Activated CD4-positive, CD25-positive, alpha-beta regulatory T cell treated with anti-CD3 and anti-CD28 coated beads, Interleukin-2, amount 50 U/mL, for 24 hours (primary cell): ENCODE measurements at places on chromosomes 7 and 10.

DNA sequence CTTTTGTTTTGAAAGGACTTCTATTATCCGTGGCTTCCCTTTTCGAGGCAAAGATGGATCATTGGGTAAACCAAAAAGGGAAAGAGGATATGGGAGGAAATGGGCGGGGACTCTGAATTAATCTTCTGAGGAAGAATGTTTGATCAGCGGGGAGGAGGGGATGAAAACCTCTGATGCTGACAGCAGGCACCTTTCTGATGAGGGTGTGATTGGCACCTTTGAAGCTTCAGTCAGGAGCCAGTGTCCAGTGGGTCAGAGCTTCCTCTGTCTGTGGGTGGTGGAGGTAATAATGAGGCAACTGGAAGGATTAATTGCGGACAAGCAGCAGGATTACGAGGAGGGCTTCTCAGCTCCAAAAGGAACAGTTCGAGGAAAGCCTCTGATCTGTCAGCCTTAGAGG is 877.6 kb downstream of the LRMDA start:
- ATAC-seq: no peak

GRCh38 chr7:83684928-83685327 is 36.0 kb upstream of the SEMA3E start:
- ATAC-seq: no peak

DNA sequence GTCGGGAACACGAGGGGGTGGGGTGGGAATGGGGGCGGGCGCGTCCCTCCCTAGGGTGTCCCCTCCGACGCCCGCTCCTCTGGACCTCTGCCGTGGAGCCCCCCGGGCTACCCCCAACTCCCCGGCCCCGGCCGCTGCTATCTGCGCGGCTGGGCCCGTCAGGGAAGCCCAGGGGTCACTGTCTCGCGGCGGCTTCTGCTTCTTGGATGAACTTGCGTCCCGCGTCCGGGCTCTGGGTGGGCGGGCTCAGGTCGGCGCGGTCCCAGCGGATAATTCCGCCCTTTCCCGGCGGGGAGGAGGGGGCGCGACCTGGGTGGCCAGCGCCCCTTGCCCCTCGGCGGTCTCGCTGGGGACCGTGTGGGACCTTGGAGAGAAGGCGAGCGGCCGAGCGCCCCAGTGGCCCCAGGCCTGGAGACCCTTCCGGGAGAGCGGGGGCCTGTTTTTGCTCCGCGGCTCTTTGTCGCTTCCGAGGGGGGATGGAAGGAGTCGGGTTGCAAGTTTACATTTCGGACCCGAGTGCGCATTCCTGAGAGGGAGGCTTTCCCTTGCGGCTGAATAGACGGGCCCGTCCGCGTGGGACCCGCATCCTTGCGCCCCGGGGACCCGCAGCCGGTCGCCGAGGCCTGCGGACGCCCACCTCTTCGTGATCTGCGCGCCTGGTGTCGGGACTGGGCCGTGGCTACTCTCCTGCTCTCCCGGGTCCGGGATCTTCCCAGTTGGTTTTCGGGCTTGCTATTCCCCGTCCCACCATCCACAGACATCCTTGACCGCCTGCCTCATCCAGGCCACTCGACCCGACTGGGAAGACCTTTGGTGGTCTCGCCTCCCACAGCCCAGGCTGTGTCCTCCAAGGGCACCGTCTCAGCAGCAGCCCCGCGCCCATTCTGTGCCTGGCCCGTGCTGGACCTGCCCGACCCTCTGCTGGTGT is 812 bp downstream of the DOCK1 start:
- ATAC-seq: no peak

DNA sequence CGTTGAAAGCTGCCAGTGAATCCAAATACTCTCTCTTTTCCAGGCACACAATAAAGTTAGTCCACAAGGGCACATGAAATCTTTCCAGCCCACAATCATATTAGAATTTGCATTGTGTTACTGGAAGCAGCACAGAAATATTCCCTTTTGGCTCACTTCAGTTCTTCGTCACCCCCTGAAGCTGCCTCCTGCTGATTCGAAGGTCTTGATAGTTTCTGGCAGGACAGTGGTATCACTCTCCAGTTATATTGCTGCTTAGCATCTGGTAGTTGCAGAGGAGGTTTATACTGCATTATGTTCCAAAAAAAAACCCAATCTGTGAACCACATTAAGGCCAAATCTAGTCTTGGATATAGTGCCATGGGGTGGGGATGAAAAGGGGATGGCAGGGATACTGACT is 253.2 kb downstream of the BICC1 start:
- ATAC-seq: no peak

DNA sequence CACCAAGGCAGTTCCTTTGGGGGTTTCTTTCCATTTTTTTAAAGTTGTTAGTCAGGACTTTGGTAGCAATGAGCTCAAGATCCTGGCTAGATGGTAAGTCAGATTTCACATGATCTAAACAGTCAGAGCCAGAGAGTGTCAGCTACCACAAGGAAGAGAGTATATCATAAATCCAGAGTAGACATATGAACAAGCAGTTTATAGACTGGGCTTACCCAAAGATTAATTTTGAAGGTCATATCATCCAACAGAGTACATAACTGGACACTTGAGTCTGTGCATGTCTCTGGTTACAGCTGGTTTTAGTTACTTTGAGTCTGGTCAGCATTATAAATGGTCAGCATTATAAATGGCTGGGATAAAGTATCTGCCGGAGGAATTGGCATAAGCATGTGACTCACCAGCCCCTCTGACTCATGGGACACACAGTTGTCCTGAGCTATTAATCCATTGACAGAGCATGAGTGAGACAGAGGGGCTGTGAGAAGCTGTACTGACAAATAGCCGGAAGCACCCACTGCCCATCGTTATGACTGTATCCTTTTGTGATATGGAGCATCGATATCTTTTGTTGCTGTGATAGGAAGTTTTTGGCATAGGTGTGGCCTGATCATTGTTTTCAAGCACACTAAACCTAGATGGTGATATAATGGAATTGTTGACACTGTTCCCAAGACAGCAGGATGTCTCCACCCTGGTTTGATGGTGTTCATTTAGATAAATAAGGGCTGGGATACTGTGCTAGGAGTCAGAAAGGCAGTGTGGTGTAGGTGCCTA is 19.3 kb downstream of the PPP1R3C start:
- ATAC-seq: no peak

DNA sequence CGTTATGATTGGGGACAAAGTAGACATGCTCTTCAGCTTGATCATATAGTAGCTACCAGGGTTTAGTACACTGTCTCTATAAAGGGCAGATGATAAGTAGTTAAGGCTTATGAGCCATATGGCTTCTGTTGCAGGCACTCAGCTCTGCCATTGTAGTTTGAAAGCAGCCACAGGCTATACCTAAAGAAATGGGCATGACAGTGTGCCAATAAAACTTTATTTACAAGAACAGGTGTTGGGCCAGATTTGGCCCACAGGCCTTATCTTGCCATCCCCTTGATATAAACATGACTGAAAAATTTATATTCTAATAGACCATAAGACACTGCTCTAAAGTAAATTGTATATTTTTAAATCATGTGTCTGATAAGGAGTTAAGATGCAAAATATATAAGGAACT is 36.6 kb downstream of the GRK5 start:
- ATAC-seq: no peak

- ATAC-seq: no peak
These were observed 56.0 kb upstream of the SLC35G1 start for GRCh38 chr10:93837822-93838221.

DNA sequence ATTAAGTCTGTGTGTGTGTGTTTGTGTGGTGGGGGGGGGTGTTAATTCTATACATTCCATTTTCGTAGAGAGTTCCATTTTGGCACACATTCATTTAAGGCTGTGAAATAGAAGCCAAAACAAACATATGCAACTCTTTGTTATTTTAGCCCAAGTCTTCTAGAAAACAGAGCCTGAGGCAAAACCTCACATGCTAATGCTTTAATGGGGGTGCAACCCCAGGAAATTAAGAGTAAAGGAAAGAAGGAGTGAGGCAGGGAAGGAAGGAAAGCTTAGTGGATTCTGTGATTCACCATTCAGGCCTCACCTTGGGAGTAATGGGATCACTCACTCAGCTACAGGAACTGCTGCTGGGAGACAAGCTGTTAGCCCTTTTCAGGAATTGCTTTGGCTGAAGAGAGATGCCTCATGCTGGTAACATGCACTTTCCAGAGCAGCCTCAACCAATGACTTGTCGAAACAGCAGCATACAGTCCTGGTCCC is 73.0 kb upstream of the CTTNBP2 start:
- no peak for ATAC-seq

DNA sequence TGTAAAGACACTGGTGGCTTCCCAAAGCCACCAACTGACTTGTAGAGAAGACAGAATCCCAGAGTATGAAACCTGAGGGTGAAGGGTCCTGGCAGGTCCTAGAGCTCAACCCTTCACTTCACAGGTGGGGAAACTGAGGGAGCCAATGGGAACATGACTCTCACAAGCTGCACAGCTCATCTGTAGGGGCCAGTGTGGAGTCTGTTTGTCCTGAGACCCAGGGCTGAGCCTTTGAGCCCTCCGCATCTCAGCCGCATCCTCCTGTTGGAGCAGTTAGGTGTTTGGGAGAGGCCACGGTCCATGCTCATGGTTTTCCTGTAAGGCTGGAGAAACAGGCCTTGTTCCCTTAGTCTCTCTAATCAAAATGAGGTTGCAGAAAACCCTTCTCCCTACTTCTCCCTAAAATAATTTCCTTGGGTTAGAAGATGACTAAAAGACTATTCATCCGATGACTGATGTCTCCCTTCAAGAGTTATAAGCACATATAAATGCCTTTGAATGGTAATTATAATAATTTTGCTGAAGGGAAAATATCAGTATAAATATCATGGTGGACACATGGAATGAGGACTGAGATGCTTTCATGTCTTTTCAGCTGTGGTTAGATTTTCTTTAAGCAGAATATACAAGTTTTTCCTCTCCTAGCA is 10.3 kb downstream of the HTRA1 start:
- no peak for ATAC-seq

- no peak for ATAC-seq
These were observed 46.3 kb upstream of the ELMO1 start for GRCh38 chr7:37494926-37495325.

- no peak for ATAC-seq
These were observed 42.1 kb upstream of the IKZF1 start for GRCh38 chr7:50262446-50262845.

GRCh38 chr7:25802057-25802456 is 349.9 kb upstream of the NFE2L3 start:
- ATAC-seq: no peak

- ATAC-seq: no peak
These were observed 114.8 kb upstream of the DIP2C start for GRCh38 chr10:804191-804781.

DNA sequence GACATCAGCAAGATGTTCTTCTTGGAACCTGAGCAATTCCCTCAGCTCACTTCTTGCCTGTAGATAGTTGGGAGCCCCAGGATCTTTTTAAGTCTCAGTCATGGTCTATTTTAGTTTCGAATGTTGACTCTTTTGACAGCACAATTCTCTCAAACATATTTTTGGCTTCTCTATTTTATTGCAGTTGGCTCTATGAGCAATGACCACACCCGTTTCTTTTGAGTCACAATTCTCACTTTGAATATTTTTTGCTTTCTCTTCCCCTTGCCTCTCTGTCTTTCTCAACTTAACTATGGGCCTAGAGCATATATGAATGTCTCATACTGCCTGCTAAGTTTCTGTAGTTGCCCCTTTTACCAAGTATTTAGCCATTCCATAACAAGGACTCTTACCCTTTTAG is 222.8 kb downstream of the PTN start:
- ATAC-seq: no peak

DNA sequence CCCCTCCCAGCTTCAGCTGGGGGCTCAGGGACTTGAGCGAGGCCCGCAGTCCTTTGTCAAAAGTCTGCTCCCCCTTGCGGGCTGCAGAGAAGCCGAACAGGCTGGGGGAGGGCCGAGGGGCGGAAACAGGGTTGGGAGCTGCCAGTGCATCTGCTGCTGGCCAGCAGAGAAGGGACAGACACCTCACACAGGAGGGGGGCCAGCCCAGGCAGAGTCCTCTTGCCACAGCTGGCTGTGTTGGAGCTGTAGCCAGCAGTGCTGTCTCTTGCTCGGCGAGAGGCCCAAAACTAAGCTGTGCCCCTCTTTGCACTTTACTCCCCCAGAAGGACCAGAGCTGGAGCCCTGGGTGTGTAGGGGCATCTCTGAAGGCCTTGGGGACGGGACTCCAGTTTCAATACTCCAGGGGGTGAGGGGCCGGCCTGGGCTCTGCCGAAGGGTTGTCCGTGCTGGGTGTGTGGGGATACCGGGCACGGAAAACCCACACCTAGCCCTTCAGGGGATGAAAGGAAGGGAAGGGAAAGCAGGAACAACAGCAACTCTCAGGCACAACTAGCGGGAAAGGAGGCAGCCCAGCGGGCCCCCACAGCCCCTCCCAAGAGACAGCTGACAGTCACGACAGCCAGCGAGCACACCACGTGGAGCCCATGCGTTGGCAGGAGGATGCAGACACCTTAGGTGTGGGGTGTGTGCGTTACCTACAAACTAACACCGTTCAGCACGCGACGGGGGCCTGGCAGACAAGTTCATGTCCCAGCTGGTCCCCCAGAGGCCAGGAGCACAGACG is 17.8 kb downstream of the YKT6 start:
- no peak for ATAC-seq

- no peak for ATAC-seq
These were observed 582.8 kb upstream of the NRP1 start for GRCh38 chr10:33917069-33917780.

DNA sequence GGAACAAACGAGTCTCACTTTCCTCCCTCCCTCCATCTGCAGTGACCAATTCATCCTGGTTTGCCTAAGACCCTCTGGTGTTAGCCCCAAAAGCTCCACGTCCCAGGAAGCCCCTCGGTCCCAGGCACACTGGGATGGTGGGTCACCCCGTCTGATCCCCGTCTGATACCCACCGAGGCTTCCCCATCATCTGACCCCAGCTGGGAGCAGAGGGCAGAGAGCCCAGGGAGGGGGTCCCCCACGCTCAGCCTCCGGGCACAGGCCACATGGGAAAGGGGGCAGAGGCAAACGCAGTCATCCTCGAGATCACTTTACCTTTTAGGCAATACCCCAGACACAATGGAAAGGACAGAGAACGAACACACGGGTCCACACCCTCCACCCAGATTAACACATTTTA is 291.6 kb upstream of the PPP2R2D start:
- no peak for ATAC-seq
